LNCaP clone FGC (cell line): ENCODE measurements at places on chromosomes 5 and 9.
A peak's percentile ranks its signal among the peaks of the same experiment; 100 is the strongest.

- no peak for DNase-seq
Measured at GRCh38 chr5:159206368-159206767, 3.0 kb downstream of the RNF145 start.

DNA sequence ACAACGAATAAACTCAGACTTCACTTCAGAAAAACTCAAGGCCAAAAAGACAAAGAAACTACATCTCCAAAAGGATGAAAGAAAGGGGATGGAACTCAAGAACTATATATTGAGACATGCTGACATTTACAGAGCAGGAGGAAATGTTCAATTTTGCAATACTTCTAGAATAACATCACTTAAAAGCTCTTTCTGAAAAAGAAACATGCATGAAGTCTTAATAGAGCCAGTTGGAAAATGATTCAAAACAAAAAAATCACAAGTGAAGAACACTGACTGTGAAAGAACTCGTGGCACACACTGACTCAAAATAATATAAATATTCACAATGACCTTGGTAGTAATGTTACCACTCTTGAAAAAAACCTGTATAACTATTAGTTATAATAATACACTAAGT, 267.8 kb upstream of the NREP start:
- no peak for DNase-seq

- no peak for DNase-seq
Measured at GRCh38 chr5:39249564-39250274, 30.4 kb upstream of the FYB1 start.

- DNase-seq, result no peak
Measured at GRCh38 chr9:6183627-6184026, 32.0 kb upstream of the IL33 start.

GRCh38 chr9:1102642-1102970, 52.4 kb downstream of the DMRT2 start:
- DNase-seq, result no peak

GRCh38 chr5:67065237-67065636, 131.4 kb downstream of the CD180 start:
- DNase-seq, result no peak

DNA sequence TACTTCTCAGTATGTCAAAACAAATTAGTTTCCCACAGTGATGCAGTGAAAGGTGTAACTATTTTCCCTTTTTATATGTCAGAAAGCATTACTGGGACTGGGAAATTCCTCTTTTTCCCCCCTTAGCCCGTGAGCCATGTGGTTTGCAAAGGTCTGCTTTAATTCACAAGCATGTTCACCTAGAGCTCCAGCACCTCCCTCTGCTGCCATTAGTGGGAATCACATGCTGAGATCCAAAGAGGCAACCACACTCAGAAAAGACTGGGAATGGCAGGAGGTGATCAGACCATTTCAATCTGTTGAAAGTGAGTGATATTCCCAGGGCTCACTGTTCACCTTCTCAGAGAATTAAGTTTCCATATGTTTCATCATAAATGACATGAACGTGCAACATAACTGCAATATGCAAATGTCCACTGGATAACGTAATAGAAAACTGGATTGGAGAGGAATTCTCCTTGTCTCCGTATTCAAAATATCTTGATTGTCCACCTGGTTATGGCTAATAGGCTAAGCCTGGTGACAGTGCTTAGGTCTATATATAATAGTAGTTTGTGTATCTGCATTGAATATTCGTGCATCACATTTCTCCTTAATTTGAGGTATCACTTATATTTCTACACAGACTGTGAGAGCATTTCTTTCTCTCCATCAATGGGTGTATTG, 703.5 kb upstream of the WWC1 start:
- no peak for DNase-seq

DNA sequence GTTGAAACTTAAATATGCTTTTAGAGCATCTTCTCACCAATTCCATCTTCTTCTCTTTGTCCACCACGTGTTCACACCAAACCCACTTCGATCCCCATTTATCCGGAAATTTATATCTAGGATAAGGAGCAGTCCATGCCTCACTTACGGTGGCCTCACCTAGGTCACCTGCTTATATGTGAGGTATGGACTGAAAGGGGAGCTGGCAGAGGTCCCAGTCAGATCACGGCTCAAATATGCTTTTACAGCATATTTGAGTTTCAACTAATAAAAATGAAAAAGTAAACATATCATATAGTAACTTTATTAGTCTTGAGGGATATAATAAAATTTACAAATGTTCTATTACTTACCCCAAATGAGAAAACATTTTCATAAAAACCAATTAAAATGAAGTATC, 508.4 kb downstream of the CDH18 start:
- DNase-seq, result peak; percentile 66

DNA sequence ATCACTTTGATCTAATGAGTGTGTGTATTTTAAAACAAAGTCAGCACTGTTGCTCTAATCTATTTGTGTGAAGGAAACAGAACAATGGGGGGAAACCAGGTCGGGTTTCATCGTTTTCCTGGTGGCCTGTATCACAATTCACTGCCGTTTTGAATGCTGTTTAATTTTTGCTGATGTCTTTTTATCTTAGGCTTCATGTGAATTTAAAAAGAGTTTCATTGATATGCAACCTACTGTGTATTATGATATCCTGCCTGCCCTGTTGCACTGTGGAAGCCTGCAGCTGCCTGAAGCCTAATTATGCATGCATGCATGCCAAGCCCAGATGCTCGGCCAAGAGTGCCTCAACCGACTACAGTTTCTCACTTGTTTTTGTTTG, 307.5 kb downstream of the ZNF608 start:
- DNase-seq, result no peak

GRCh38 chr5:67000794-67001475, 195.7 kb downstream of the CD180 start:
- no peak for DNase-seq

DNA sequence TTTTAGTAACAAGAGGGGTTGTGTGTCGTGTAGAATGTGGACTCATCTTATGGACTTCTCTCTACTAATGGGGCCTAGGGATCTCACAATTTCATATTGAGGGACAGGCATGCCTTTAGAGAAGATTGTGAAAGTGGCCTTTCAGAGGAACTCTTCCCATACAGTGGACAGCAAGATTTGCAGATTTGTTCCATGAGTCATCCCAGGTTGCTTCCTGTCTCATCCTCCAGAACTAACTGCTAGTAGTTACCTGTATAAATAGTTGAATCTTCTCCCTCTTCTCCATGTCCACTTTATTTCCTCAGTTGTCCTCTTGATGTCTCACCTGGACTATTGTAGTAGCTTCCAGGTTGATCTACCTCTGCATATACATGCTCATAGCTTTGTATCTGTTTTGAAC, 997.5 kb upstream of the CTNND2 start:
- no peak for DNase-seq

GRCh38 chr9:95750725-95751519, 124.6 kb upstream of the ERCC6L2 start:
- no peak for DNase-seq

DNA sequence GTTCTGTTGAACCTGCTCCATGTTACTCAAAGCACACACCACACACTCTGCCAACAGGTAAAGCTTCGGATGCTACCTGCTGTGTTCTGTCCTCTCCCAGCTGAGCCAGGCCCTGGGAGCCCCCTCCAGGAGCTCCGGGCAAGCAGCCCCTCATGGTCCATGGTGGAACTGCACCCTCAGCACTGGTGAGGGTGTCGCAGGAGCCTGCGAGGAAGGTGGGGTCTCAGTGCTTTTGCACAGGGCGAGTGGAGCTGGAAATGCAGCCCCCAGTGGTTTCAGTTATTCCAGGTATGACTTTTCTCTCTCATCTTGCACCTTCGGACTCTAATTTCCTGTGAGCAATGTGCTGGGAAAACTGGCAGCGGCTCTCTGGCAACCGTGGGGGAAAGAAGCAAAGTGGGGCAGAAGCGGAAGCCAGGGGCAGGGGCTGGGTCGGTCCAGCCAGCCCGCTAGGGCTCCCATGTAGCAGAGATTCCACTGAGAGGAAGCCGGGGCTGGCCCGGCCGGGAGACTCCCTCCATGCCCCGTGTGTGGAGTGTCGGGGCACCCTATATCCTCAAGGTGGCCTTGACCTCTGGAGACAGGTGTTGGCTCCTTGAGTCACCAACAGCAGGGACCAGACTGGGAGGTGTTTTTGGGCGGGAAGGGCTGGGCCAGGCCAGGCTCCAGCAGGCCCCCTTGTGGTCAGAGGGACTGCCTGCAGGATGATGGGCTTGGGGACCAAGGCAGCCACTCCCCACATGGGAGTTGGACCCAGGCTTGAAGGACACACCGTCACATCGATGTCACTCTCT, 75.6 kb upstream of the PRSS3 start:
- DNase-seq, result no peak

DNA sequence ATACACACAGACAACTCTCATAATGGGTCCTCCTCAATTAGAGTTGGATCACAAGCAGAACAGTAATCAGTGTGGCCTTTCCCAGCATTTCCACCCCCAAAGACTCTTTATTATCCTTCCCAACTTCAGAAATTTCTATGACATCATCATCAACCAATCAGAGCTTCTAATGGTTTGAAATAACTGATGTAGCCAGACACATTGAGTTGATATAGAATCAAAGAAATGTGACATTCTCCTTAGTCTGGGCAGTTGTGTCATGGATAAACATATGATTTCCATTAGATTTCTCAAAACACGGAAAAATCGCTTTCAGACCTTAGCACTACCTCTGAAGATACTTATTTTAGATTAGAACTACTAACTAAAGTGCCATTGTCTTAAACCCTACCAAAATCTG, 75.7 kb upstream of the NFIB start:
- no peak for DNase-seq

- DNase-seq, result no peak
Measured at GRCh38 chr5:159826351-159827214, 89.7 kb upstream of the ADRA1B start.

DNA sequence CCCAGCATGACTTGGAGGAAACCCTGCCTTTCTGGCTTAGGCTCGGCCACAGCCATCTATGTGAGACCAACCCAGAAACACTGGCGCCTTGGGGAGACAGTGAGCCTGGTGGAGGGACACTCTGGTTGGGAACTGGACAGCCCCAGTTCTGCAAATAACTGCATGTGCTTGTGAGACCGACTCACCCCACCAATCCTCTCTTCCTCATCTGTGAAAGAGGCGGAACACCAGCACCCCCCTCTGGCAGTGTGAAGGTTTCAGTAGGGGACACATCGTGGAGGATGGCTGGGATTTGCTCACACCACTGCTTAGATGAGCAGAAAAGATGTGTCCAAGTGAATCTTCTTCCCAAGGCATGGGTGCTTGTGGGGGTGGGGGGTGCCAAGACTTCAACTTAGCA, 43.4 kb upstream of the N4BP3 start:
- no peak for DNase-seq

DNA sequence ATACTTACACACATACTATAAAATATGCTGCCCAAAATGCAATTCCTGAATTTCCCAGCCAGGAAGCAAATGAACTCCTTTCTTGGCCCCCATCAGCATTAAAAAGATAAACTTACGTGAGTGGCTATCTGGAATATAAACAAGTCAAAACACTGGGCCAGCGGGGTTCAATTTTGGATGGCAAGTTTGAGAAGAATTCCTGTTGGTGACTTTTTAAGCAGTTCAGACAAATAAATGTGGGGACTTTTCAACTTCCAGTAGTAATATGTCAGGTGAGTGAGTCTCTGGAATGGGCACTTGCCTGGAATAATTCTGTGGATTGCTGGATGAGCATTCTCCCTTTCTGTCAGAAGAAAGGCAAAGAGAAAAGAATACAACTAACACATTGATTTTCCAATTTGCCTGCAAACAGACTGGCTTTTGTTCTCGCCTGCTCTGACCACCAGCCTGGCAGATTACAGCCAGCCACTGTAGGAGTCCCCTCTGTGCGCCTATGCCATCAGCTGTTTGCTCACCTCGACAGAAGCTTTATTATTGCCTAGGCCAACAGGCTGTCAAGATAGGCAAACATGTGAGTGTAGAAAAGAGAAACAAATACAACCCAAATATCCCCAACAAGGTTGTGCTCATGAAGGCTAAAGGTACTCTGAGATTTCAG, 78.6 kb downstream of the MRPS27 start:
- no peak for DNase-seq

DNA sequence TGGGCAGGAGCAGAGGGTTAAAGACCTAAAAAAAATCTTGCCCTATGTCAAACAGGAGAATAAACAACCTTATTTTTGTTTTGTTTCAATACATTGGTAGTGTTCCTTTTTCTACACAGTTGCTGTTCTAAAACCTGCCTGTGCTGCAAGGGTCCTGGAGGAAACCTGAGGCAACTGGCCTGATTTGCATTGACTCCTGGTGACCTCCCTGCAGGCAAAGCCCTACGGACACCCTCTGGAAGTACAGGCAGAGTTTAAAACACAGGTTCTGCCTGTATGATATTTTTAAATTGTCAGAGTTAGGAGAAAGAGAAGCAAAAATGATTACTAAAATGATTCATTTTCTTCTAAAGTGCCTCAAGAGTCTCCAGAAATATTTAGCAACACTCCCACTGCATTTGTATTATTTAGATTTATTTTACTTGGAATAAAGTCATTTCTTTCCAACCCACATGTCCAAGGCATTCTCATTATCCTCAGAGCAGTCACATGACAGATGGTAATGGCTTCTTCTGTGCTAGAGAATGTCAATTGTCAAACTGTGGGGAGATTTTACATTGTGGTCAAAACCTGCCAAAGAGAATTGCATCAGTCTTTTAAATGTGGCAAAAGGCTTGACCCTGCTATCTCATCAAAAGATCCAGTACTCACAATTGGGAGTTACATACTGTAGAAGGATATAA, 559.6 kb downstream of the CETN3 start:
- no peak for DNase-seq

DNA sequence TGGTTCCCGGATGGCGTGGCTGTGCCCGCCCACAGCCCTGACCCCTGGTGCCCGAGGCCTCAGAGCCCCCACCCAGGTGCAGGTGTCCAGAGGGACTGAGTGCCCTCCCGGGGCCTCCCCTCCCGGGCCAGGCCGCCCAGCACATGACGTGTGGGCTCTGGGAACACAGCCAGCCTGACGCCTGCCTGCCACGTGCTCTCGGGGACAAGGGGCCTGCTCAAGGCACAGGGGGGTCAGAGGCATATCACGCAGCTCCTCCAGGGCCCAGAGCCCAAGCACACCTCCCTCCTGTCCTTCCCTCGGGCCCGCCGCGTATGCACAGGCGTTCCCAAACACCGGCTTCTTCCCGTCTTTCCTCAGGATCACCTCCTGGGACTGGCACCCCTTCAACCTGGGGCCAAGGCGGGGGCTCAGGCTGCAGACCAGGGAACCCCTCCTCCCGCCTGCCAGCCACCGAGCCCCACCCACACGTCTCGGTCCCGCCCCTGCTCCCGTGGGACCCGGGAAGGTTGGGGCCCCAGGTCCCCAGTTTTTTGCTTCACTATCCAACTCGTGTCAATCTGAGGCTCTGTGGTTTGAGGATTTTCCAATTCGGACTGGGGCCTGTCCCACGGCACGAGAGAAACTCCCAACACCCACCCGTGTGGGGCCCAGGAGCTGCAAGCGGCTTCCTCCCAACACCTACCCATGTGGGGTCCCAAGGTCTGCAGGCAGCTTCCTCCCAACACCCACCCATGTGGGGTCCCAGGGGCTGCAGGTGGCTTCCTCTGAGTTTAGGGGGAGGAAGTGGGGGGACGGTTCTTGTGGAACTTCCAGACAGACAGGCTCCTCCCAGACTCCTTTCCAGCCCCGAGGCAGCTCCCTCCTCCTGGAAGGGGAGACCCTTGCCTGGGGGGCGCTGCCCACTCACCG, 1.5 kb downstream of the LCN10 start:
- DNase-seq, result no peak
